ENCODE measurements at places on chromosomes 4 and X.

- H3K4me1 ChIP-seq, result no peaks in the 10 kb centered on the region
- no peak overlapping the region for H3K4me3 ChIP-seq
- no peaks in the 10 kb centered on the region for H3K36me3 ChIP-seq
- DNase-seq, result no peak
- H3K27me3 ChIP-seq, result no peaks in the 10 kb centered on the region
These were observed 153.2 kb upstream of the FRG1 start for GRCh38 chr4:189787216-189788031.

DNA sequence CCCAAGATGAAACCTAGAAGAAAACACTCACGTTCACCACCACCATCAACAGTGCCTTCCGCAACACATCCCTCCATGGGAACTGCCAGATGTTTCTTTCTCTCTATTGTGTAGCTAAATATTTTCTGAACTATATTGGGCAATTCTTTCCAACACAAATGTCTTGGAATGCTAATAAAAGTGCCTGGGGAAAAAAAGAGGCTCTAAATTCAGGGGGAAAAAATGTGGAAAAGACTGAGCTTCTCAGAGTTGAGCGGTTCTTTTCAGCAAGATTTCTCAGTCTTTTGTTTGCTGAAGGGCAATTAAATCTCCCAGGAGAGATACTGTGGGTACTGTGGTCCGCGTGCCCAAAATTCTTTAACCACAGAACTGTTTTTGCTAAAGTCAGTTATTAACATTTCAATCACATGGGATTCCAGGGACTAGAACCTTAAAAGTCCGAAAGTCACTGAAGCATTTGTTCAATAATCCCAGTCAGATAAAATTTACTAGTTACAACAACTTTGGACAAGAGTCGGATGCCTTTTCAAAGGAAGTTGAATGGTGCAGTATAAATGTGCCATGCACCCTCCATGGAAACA is 51.9 kb upstream of the DHRSX start:
- no peaks in the 10 kb centered on the region for H3K4me1 ChIP-seq
- no peak overlapping the region for H3K27ac ChIP-seq
- no peaks in the 10 kb centered on the region for H3K27me3 ChIP-seq
- no peak for DNase-seq

- no peak overlapping the region for H3K4me3 ChIP-seq
- H3K36me3 ChIP-seq, result no peaks in the 10 kb centered on the region
- H3K27me3 ChIP-seq, result no peaks in the 10 kb centered on the region
- no peak for DNase-seq
- no peaks in the 10 kb centered on the region for H3K4me1 ChIP-seq
These were observed 53.3 kb upstream of the SLC10A4 start for GRCh38 chr4:48429709-48430474.

DNA sequence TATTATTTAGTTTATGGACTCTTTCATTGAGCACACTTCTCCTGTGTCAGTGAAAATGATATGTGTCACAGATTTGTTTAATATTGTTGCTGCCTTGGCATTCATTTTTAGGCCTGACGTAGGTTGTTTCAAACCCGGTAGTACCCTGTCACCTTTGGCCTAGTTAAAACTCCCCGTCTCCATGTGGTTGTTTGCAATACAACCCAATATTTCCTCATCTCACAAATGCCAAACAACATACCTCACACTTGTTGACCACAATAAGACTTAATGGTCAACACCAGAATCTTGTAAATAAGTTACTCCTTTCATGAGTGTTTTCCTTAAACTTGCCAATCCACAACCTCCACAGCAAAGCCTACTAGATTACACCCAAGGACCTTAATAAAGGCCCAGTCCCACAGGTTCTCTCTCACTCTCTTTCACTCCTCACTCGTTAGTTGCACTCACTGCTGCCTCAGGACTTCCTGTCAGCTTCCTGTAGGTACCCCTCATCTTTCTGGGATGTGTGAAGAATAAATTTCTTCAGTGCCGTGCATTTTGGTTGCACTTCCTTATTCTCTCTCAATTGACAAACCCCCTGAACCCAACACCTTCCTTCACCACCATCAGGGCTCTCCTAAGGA is 31.3 kb downstream of the IL13RA2 start:
- H3K4me1 ChIP-seq, result no peaks in the 10 kb centered on the region
- no peaks in the 10 kb centered on the region for H3K27me3 ChIP-seq
- DNase-seq, result no peak
- no peak overlapping the region for H3K4me3 ChIP-seq

- no peaks in the 10 kb centered on the region for H3K4me1 ChIP-seq
- H3K36me3 ChIP-seq, result no peaks in the 10 kb centered on the region
- H3K4me3 ChIP-seq, result no peak overlapping the region
- H3K27ac ChIP-seq, result no peak overlapping the region
These were observed 20.9 kb upstream of the S100G start for GRCh38 chrX:16628946-16629595.

DNA sequence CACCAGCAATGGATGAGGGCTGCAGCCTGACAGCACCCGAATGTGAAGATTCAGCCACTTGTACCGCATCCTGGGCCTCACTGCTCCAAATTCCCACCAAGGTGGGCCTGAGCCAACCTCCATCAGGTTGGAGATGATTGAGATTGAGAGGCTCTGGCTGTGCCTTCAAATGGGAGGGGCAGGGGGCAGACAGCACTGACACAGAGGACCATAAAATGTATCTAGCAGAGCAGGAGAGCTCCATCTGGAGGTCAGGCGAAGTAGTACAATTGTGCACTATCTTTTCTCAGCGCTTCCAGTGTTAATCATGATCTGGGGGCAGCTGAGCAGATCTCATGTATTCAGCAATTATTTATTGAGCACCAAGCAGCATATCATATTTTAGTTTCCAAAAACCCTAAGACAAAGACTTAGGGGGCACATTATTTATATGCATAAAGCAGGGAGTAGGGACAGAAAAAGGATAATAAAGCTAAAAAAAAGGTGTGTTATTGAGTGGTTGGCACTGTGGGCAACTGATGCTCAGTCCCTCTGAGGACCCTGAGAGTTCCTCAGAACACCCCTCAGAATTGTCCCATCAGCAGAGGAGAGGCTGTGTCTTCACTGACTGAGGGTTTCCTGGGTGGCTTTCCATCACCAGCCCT is 31.6 kb upstream of the C1QTNF7 start:
- H3K27me3 ChIP-seq, result no peaks in the 10 kb centered on the region
- H3K4me1 ChIP-seq, result peaks cover 9% of the 10 kb centered on the region
- no peak overlapping the region for H3K4me3 ChIP-seq
- no peak overlapping the region for H3K27ac ChIP-seq
- H3K36me3 ChIP-seq, result no peaks in the 10 kb centered on the region
- no peak for DNase-seq

DNA sequence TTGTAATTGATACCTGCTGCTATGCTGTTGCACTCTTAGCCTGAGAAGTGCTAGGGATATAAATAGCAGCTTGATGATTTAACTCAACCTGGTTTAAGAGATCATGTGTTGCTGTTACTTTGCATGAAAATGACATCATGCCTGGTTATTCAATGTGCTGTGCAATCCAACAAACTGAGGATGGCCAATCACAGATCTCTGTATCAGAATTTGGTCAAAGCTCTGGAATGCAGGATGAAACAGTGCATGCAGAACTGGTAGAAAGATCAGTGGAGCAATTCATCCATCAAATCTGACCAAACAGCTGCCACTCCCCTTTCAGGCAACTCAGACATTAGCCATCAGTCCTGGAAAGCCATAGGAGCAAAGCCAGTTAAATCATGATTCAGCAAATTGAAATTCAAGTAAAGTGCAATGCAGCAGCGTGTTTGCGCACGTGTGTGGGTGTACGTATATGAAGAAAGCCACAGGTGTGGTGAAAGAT is 160.3 kb upstream of the RASGEF1B start:
- H3K4me1 ChIP-seq, result peaks cover 5% of the 10 kb centered on the region
- no peak overlapping the region for H3K4me3 ChIP-seq
- H3K27ac ChIP-seq, result peak overlapping the region; percentile 64
- H3K27me3 ChIP-seq, result no peaks in the 10 kb centered on the region
- DNase-seq, result no peak
- H3K36me3 ChIP-seq, result no peaks in the 10 kb centered on the region

DNA sequence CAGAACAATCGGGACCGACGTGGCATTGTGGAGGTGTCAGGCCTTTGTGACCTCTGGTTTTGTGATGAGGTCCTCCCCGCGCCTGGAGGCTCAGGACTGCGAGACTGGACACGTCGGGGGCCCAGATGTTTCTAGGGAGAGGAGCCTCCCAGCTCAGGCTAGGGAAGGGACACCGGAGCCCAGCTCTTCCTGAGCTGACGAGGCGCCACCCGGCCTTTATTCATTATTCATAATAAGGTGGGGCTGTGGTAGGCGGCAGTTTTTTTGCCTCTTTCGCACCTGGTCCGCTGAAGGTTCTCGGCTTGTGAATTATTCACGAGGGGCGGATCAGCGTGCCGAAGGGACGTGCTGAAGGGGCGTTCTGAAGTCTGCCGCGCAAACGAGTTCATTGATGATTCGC is 2.3 kb upstream of the UBA1 start:
- no peak for DNase-seq
- H3K27me3 ChIP-seq, result no peaks in the 10 kb centered on the region
- peak overlapping the region; percentile 52 for H3K4me3 ChIP-seq

- H3K4me3 ChIP-seq, result peak overlapping the region; percentile 18
- no peaks in the 10 kb centered on the region for H3K27me3 ChIP-seq
- H3K27ac ChIP-seq, result peak overlapping the region; percentile 90
- no peaks in the 10 kb centered on the region for H3K36me3 ChIP-seq
These were observed 59.7 kb upstream of the MTM1 start for GRCh38 chrX:150508451-150509367.

- no peak overlapping the region for H3K4me3 ChIP-seq
- H3K4me1 ChIP-seq, result no peaks in the 10 kb centered on the region
- no peak overlapping the region for H3K27ac ChIP-seq
- H3K36me3 ChIP-seq, result no peaks in the 10 kb centered on the region
- no peak for DNase-seq
These were observed 474.0 kb upstream of the TECRL start for GRCh38 chr4:64883087-64883807.

DNA sequence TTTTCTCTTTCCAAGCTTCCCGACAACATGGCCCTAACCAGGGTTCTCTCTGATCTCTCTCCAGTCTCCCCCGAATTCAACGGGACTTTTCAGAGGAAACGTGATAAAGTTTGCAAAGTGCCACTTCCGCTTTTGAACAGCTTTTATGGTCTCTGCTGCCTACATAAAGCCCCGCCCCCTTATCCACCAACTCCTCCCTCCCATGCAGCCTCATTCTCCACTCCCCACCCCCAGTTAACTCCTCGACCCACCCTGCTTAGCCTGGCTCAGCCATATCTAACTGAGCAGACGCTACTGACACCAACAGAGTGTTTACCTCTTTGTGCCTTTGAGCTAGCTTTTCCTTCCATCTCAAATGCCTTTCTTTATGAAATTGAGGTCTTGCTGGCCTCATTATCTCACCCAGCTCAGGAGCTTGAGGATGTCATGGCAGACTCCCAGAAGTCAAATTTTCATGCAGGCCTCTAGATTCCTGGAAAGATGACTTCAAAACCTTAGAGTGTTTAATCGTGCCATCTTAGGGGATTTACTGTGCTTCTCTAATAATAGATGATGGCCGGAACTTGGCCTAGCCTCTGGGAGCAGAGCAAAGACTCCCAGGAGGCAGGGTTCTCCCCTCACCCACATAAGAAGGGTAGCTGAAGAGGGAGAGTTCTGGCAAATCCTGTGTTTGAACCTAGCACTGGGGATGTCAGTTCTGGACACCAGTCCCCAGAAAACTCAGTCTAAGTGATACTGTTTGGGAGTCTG is 606.0 kb downstream of the BCOR start:
- no peaks in the 10 kb centered on the region for H3K36me3 ChIP-seq
- H3K4me1 ChIP-seq, result no peaks in the 10 kb centered on the region
- no peak overlapping the region for H3K4me3 ChIP-seq
- DNase-seq, result no peak

GRCh38 chr4:167890226-167890625 is 202.1 kb upstream of the ANXA10 start:
- H3K27me3 ChIP-seq, result no peaks in the 10 kb centered on the region
- no peaks in the 10 kb centered on the region for H3K4me1 ChIP-seq
- no peak overlapping the region for H3K4me3 ChIP-seq
- H3K36me3 ChIP-seq, result no peaks in the 10 kb centered on the region

GRCh38 chrX:43083016-43083415 is 305.1 kb upstream of the PPP1R2C start:
- no peak overlapping the region for H3K27ac ChIP-seq
- H3K36me3 ChIP-seq, result no peaks in the 10 kb centered on the region
- H3K27me3 ChIP-seq, result no peaks in the 10 kb centered on the region
- H3K4me1 ChIP-seq, result no peaks in the 10 kb centered on the region

DNA sequence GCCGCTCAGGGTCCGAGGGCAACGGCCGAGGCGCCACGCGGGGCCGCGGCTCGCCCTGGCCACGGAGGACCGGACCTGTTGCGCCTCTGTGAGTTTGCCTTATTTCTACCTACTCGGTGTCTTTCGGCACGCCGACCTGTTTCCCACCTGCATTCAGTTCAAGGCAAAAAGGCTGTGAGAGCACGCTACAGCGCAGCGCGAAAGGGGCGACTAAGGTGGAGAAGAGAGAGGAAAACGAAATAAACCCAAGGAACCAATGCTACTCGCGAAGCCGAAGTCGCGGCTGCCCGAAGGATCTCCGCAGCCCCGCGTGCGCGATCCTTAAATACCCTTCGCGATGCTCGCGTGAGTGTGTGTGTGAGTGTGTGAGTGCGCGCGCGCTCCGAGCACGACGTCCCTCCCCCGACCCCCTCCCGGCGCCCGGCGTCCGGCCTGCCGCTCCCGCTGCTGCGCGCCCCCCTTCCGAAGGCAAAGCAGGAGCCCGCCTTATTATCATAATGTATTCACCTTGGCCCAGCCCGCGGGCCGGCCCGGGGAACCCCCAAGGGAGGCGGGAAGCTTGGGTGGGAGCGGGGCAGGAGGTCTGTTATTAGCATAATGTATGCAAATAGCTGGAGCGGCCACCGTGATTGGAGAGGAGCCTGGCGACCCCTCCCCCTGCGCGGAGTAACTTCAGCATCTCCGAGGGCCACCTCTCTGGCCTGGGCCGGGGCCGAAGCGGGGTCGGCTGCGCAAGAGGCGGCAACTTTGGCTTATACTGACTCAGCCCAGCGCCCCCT is at the start of gene COL25A1:
COL25A1 (minus strand) TSS at position 298 of the 779 bp plus-strand sequence.
- peak within 1 kb of the TSS; percentile 31 for H3K4me3 ChIP-seq
- no peaks in the 10 kb centered on the region for H3K27me3 ChIP-seq
- H3K4me1 ChIP-seq, result peaks cover 17% of the 10 kb centered on the region

DNA sequence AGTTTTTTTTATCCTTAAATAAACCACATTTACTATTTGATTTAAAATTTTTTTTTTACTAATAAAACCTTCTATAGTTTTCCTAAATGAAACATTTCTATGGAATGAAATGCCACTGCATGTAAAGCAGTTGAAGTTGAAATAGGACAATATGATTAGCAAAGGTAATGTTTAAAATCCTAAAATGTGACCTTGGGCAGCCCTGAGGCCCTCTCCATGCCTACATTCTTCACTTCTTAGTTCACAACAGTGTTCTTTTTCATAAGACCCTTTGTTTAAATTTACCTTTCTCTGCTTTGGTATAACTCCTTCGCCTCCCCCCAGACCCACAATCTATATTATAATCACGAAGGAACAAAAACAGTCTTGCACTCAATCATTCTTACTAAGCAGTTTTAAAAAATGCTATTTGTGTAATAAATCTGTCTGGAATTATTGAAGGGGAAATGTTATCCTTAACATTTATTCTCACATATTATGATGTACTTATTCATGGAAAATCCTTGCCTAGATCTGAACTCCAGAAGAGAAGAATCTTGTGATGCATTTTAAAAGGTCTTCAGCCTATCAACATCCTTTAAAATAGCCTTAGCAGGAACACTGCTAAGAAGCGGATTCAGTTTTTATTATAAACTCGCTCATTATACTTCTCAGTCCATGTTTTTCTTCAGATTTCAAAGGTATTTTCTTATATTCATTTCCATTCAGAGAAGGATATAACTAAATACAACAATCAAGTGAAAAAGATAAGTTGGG is 124.6 kb upstream of the NAP1L5 start:
- DNase-seq, result no peak
- H3K4me1 ChIP-seq, result no peaks in the 10 kb centered on the region
- H3K27me3 ChIP-seq, result no peaks in the 10 kb centered on the region
- H3K27ac ChIP-seq, result peak overlapping the region; percentile 76
- H3K36me3 ChIP-seq, result no peaks in the 10 kb centered on the region
